ENCODE measurements at places on chromosomes 3 and 15.

DNA sequence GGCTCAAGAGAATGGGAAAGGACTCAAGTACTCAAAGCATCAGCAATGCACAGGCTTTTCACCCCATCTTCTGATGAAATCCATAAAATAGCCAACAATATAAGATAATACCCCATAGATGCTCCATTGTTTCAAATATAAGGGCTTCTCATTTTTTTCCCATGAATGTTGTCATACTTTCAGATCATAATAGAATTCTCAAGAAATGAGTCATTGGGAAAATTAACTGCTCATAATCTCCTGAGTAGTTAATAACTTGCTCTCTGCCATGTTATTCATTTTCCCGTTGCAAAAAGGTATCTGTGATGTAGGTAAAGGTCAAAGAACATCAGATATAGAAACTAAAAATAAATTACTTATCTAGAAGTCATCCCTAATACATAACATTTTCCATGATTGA, 121.9 kb downstream of the NSUN3 start:
- no peak for DNase-seq

DNA sequence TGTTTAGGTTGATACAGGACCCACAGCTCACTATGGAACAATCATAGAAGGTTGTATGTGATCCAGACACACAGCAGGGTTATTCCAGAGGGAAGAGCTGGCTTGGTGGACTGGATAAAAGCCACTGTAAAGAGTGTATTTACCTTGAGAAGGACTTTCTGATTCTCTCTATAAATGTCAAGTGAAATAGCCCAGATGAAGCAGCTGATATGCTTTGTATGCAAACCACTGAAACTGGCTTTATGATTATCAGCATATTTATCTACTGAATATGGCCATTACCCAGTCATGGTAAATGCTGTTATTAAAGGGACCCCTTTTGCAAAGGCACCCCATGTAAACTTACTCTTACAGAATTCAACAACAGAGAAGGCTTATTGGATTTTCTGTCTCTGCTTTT, 28.1 kb downstream of the C3orf80 start:
- DNase-seq = no peak

DNA sequence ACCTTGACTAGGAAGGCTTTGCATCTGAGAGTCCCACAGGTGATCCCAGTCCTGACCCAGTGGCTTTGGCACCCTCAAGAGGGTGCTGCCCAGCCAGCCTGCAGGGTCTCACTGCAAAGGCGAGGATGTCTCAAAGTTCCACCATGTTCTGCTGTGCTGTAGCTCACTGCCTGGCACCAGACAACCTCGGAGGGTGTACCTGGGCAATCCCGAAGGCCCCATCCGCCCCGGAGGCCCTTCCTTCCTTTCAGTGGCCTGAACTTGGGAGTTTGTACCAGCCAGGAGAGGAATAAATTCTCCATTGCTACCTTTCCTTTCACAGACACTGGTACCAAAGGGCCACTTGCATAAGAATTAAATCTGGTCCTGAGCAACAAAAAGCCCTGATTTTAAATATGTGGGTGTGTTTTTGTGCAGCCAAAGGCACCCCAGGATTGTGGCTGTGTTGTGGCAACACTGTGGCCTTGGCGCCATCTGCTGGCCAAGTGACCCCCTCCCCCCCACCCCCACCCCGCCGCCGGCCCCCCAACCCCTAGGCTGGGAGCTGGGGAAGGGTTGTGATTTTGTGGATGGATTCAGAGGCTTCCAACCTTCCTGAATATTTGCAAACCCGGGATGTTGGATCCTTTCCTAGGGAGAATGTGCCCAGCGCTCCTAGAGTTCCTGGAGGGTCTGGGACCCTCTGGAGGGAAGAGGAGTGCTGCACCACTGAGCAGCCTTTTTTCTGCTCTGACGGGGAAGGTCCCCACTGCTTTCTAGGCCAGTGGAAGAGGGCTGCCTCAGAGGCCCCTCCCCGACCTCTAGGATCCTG, 9.7 kb upstream of the PTPN23 start:
- no peak for DNase-seq

GRCh38 chr15:89512631-89513030, 16.2 kb upstream of the RHCG start:
- DNase-seq = no peak

GRCh38 chr15:81291916-81292522, 31.9 kb downstream of the STARD5 start:
- no peak for DNase-seq

- no peak for DNase-seq
Measured at GRCh38 chr3:167785790-167786189, 50.3 kb downstream of the SERPINI1 start.

- no peak for DNase-seq
Measured at GRCh38 chr3:76961284-76961683, 78.6 kb upstream of the ROBO2 start.
